Activated CD4-positive, alpha-beta T cell treated with anti-CD3 and anti-CD28 coated beads, Interleukin-2, amount 10 ng/mL, durations not matched to agents 24 days and 14 days (primary cell): ENCODE measurements at places on chromosomes 4 and X.

- no peaks in the 10 kb centered on the region for H3K27me3 ChIP-seq
- H3K36me3 ChIP-seq = no peaks in the 10 kb centered on the region
- H3K4me3 ChIP-seq = no peak overlapping the region
- no peak for DNase-seq
Observed at GRCh38 chr4:94038195-94038594, 169.5 kb upstream of the SMARCAD1 start.

GRCh38 chr4:177558995-177559394 is 116.8 kb upstream of the AGA start:
- H3K36me3 ChIP-seq = no peaks in the 10 kb centered on the region
- H3K4me1 ChIP-seq = no peaks in the 10 kb centered on the region
- no peaks in the 10 kb centered on the region for H3K27me3 ChIP-seq
- no peak overlapping the region for H3K4me3 ChIP-seq

DNA sequence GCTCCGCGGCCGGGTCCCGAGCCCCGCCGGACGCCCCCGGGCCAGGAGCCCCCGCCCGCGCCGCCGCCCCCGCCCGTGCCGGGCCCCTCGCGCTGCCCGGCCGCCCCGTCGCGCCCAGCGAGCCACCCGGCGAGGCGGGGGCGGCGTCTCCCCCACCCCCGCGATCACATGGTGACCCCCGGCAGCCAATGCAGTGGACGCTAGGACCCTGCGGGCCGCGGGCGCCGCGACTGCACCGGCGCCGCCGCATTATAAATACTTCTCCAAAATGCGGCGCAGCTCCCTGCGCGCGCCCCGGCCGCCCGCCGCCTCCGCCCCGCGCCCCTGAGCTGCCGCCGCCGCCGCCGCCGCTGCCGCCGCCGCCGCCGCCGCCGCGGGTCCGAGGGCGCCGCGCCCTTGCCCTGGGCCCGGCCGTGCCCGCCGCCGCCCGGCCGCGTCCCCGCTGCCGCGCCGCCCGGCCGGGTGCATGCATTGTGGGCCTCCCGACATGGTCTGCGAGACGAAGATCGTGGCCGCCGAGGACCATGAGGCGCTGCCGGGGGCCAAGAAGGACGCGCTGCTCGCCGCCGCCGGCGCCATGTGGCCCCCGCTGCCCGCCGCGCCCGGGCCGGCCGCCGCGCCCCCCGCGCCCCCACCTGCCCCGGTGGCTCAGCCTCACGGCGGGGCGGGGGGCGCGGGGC is at the start of gene NAT8L:
NAT8L (plus strand) TSS at position 282 of the 680 bp plus-strand sequence; CDS start at position 467, 185 bp downstream.
- no peak within 1 kb of the TSS for H3K27ac ChIP-seq
- no peaks in the 10 kb centered on the region for H3K36me3 ChIP-seq
- peaks cover 30% of the 10 kb centered on the region for H3K27me3 ChIP-seq
- DNase-seq = peak; percentile 80
- no peaks in the 10 kb centered on the region for H3K4me1 ChIP-seq

DNA sequence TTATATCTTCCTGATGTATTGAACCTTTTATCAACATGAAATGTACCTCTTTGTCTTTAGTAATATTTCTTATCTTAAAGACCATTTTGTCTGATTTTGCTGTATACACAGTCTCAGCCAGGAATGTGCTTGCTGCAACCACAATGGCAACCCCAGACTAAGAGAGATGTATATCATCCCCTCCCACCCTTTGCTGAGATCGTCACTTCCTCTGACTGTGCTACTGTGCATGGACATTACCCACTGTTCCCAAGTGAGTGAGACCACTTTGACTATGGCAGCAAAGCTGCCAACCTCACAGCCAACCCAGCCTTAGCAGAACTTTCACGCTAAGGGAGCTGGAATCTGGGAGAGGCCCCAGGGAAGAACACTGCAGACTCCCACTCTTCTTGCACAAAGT is 46.0 kb downstream of the EIF2S3 start:
- H3K4me3 ChIP-seq = no peak overlapping the region
- no peaks in the 10 kb centered on the region for H3K27me3 ChIP-seq
- H3K36me3 ChIP-seq = peaks cover 3% of the 10 kb centered on the region
- H3K4me1 ChIP-seq = peaks cover 10% of the 10 kb centered on the region
- H3K27ac ChIP-seq = no peak overlapping the region

DNA sequence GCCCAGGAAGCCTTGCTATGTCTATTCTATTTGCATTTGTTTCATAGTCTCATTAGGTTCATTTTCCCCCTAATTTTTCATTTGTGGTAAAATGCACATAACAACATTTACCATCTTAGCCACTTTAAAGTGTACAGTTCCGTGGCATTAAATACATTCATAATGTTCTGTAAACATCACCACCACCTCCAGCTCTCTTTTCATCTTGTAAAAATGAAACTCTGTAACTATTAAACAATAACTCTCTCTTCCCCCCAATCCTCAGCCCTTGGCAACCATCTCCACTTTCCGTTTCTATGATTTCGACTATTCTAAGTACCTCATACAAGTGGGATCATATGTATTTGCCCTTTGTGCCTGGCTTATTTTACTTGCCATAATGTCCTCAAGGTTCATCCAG is 19.9 kb downstream of the ARHGEF38 start:
- no peaks in the 10 kb centered on the region for H3K4me1 ChIP-seq
- peaks cover 2% of the 10 kb centered on the region for H3K27me3 ChIP-seq
- no peaks in the 10 kb centered on the region for H3K36me3 ChIP-seq
- no peak overlapping the region for H3K4me3 ChIP-seq
- H3K27ac ChIP-seq = no peak overlapping the region
- DNase-seq = no peak
